ENCODE measurements at places on chromosomes 5 and 9.

DNA sequence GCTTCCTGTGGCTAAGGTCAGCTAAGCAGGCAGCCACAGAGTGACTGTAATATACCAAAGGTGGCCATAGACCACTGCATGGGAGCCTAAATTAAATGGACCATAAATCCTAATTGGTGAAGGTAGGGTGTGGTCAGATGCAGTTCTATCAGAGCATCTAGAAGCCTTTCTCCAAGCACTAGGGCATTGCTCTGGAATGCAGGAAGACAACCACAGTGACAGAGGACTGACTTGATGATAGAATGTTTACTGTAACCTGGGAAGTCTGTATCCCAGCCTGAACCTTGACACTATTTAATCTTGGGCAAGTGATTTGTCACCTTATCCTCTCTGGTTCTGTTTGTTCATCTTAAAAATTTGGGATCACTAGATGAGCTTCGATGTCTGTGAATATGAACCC lies 2.3 kb downstream of the FBXO38 start:
- DNase-seq: no peak

GRCh38 chr9:76927540-76928240 lies 21.8 kb upstream of the PRUNE2 start:
- no peak for DNase-seq

GRCh38 chr5:32713361-32713769 lies 2.2 kb downstream of the NPR3 start:
- DNase-seq: no peak

GRCh38 chr9:129693741-129694140 lies 28.3 kb downstream of the PRRX2 start:
- DNase-seq: no peak

DNA sequence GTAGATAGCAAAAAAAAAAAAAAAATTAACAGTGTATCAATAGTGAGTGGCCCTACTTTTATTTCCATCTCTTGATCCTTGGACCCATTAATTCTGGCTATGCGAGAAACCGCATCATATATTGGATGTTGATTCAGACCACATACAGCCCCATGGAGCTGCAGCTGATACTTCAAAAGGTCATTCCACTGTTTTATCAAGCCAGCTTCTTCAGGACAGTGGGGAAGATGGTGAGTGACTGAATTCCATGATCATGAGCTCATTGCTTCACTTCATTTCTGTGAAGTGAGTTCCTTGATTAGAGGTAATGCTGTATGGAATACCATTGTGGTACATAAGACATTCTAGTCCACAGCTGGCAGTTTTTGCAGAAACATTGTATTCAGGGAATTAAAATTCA lies 222.9 kb upstream of the MEF2C start:
- no peak for DNase-seq

DNA sequence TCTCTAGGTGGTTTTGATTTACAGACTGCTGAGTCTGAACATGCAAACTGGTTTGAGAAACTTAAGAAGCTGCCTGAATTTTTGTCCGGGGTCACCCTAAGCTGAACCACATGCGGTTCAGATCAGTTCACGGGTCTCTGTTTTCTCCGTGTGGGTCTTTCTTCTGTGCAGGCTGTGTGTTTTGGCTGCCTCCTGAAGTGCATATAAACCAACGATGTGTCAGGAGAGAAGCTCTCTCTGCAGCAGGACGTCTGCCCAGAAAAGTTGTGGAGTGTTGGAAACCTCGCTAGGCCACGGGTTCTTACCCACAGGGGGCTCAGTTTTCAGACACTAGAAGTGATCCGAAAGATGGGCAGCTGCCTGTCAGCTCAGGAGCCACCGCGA lies 364.2 kb downstream of the IRX2 start:
- DNase-seq: no peak

DNA sequence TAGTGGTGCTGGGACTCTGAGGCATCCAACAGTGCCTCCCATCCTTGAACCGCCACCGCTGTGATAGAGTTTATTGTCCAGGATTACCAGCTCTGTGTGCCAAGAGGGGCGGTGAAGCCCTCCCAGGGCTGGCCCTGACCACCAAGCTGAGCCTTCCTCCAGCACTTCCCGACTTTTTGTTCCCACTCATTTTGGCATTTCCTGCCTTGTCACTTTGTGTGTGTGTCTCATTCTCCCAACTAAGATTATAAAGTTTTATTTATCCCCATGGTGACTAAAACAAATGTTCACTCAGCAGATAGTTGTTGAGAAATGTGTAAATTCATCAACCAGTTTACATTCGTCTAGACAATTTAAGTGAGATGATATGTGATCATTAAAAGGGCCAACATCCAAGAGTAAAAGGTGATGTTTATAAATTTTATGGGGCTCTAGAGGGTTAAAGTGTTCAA lies 2.5 kb downstream of the F2R start:
- DNase-seq: no peak

DNA sequence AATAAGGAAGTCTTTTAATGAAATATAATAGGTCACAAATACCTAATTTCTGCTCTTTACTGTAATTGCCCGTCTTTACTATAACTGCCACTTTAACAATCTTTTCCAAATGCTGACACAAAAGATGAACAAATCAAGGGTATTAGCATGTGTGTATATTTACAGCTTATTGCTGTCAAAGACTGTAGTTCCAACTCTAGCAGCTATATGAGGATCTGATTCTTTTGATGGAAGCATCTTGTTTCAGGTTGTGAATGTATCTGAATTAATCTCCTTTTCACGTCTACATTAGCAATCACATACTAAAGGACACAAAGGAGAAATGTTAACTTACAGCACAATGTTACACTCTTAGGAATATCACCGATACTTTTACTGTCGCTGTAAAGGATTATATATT lies 27.9 kb downstream of the RFX3 start:
- DNase-seq: no peak

DNA sequence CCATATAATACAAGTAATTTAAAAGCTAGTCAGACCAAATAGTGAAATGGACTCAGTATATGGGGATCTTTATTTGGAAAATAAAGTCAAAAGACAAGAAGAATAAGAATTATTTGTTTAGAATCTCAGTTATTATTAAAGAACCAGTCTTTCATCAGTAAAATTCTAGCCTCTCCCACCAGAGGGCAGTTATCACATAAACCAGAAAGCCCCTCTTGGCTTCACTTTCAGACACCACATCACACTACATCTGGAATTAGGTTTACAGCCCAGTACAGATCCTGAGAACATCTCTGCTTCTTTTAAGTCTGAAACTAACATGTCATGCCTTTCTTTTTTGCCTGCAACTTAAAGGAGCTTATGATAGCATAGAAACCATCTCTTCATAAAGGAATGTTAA lies 12.2 kb upstream of the HSPB3 start:
- no peak for DNase-seq

- DNase-seq: no peak
Observed at GRCh38 chr9:138037140-138037539, 159.6 kb downstream of the CACNA1B start.

GRCh38 chr5:9233712-9234111 lies 312.2 kb downstream of the SEMA5A start:
- DNase-seq: peak; percentile 46

DNA sequence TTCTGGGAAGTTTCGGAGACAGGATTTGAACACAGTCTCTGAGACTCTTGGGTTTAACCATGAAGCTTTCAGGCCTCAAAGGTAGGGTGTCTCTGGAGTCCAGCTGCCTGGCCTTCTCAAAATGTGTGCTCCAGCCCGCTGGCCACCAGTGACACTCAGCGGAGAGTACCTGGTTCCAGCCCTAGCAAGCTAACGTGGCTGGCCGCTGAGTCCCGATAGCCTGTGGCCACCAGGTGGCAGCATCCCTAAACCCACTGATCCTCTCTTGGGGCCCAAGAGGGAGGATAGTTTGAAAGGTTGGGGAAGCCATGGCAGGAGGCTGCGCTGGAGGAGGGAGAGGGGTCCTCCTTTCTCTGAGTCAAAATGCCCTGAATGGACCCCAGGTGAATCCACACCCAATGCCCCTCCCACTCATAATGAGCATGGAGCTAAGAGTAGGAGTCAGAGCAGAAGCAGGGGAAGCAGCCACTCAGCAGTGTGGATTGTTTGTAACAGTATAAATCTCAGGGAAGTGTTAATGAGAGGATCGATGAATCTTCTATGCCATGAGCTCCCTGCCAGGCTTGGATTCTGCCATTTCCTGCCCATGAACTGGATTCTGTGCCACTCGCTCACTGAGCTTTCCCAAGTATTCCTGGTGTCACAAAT lies 5.4 kb upstream of the TIFAB start:
- no peak for DNase-seq

DNA sequence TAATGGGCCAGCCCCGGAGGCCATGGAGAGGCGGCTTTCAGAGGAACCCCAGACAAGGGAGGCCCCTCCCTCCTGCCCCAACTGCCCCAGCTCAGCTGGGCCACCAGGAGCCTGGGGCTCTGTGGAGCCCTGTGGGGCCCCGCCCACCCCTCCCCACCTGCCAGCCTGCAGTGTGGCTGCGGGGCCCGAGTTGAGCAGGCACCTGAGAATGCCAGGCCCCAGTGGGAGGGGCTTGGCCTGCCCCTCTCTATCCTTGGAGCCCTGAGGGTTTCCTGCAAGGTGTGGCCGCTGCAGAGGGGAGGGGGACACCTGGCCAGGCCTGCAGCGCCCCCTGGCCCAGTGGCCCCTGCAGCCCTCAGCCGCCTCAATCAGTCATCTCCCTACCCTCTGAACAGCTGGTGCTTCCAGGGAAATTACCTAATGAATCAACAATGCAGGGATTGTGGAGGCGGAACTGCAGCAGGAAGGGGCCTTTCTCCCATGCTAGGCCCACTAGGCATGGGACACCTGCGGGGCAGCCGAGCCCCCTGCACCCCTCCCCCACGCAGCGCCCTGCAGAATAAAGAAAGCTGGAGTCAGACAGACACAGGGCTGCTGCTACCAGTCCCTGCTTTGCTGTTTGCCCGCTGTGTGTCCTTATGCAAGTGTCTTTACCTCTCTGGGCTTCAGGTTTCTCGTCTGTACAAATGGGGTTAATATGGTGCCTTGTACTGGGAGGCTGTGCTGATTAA lies 48.0 kb downstream of the LMX1B start:
- no peak for DNase-seq

GRCh38 chr9:15889555-15889954 lies 336.7 kb downstream of the CCDC171 start:
- DNase-seq: peak; percentile 50

- no peak for DNase-seq
Observed at GRCh38 chr5:89302102-89302891, 419.3 kb upstream of the MEF2C start.

GRCh38 chr9:19464764-19465585 lies 56.2 kb downstream of the ACER2 start:
- DNase-seq: no peak

DNA sequence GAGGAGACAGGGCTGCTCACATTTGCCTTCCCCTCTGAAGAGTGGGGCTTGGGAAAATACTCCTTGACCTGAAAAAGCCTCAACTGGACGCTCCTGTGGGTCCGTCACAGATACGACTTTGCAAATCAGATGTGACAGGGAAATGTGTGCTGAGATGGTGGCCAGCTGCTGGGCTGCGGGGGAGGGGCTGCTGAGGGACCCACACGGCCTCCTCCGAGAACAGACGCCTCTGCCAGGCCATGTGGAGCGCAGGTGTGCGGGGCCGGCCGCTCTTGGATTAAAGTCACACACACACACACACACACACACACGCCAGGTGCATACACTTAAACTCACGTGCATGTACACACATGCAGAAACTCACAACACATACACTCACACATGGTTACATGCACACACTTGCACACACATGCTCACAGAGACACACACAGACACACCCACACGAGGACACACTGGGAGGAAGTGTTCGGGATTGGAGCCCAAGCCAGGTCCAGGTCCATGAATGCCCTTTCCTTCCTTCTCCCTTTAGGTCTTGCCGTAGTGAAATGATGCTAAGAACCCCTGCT lies 167.4 kb downstream of the GAPVD1 start:
- no peak for DNase-seq

GRCh38 chr9:96333958-96334357 lies 32.0 kb upstream of the HSD17B3 start:
- DNase-seq: no peak

GRCh38 chr5:96331210-96331609 lies 101.8 kb downstream of the PCSK1 start:
- DNase-seq: no peak

DNA sequence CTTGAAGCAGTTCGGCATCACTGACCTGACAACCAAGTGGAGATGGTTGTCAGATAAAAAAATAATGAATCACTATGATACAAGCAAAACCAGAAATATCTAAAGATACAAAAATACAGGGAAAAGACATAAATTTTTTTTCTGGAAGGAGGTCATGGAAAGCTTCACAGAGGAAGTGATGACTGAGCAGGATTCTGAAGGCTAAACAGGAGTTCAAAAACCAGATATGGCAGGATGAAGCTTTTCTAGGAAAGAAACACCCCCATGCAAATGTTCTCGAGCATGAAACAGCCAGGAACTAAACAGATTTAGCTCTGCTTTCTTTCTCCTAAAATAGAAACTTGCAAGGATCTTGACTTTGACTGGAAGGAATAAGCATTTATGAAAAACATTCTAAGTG lies 60.7 kb upstream of the IFNE start:
- DNase-seq: no peak

- DNase-seq: no peak
Observed at GRCh38 chr5:159332800-159333544, 2.7 kb upstream of the IL12B start.

DNA sequence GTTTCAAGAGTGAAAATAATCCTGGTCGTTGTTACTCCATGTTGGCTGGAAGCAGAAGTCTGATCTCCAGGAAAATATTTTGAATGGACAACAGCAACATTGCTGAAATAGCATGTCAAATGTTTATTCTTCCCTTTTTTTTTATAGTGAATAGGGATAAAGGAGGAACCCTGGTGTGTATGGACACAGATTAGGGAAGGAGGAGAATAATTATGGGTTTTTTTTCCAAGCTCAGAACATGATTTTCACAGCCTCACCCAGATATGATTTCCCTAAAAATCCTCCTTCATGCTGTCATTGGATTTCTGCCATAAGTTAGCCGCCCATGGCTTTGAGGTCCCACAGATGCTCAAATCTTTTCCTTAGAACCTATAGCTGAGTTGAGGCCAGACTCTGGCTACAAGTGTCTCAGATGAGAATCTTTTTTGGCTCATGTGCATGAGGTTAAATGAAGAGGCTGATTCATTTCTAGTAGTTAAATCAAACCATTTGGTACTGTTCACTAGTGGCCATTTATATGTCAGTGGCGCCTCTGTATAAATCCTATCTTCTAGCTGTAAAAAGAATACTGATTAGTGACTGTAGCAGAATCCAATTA lies 65.5 kb upstream of the LIFR start:
- DNase-seq: no peak

DNA sequence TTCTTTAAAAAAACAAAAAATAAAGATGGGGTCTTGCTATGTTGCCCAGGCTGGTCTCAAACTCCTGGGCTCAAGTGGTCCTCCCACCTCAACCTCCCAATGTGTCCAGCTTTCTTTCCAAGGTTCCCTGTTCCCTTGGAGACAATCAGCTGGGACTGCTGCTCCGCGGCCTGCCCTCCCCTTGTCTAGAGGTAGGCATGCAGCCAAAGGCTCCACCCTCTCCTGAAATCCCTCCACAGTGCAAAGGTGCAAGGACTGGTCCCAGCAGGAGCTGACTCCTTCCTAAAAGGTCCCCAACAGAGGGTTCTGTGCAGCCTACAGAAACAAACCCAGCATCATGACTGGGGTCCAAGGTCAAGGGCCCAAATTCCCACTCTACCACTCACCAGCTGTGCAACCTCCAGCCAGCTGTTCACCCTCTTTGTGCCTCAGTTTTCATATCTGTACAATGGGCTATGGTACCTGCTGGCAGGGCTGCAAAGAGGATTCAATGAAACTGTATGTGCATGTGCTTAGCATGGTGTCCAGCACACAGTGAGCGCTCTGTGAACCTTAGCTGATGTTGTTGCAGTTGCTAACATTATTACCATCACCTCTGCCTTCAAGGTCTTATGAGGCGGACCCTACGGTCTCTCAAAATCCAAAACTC lies 47.5 kb downstream of the BARX1 start:
- DNase-seq: no peak

GRCh38 chr5:142295960-142296860 lies 28.6 kb downstream of the SPRY4 start:
- no peak for DNase-seq

Measured in AG04449 (cell line).